ENCODE measurements at places on chromosomes 3 and 15. TPM values are rescaled to one million over a fixed set of nuclear protein-coding genes. Genes with fewer than 3 reads are reported as not detected.

Gene CCDC54
- total RNA-seq, result not detected

Gene MYD88
- 14.1 TPM for total RNA-seq

Gene ERICH6
- total RNA-seq, result 0.07 TPM

Gene CHRNB4
- not detected for total RNA-seq

Gene RNF7
- 117 TPM for total RNA-seq

Gene WDR73
- total RNA-seq, result 20.4 TPM

Gene SYNPR
- not detected for total RNA-seq

Gene P2RY14
- total RNA-seq, result not detected

Gene EBLN2
- total RNA-seq, result 0.54 TPM

Gene CLEC3B
- not detected for total RNA-seq

Gene CPLX3
- total RNA-seq, result not detected

Gene GOLGA8T
- total RNA-seq, result not detected

Gene CACNA2D3
- 0.91 TPM for total RNA-seq

Gene DAZL
- total RNA-seq, result not detected

Gene HRG
- not detected for total RNA-seq

Gene STAC
- 22.3 TPM for total RNA-seq

Gene PSMD6
- 85.1 TPM for total RNA-seq
